ENCODE measurements at places on chromosomes 3 and 15.

DNA sequence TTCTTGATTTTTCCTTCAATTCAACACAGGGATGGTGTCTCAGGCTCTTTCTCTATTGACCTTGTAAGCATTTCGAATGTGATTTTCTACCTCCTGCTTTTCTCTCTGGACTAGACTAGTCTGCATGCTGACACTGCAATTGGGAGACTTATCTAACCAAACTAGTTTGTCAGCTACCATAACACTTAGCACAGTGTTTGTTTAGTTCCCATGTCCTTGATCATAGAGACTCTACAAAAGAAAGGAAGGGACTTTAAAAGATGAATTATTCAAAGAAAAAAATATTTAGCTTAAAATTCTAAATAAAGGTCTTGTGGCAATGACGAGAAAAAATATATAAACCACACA lies 407.0 kb downstream of the ERC2 start:
- DNase-seq, result no peak

DNA sequence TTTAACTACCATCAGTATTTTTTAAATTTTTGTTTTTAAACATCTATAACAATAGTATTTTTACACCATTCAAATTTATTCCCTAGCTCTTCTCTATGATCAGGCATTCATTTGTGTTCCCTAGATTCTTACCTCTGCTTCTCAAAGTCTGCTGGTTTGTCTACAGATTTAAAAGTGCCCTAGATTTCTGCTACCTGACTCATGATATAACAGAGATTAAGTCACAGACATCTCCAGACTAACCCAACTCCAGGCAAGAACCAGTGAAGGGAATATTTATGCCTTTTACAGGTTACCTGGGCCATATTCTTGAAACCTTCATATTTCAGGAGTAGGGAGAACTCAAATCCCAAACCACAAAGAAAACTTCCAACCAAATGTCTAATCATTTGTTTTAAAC lies 38.8 kb downstream of the ADAM10 start:
- no peak for DNase-seq

- peak; percentile 17 for DNase-seq
Observed at GRCh38 chr15:65921780-65922179, 52.5 kb downstream of the RAB11A start.

GRCh38 chr15:42108189-42108588 lies 13.8 kb upstream of the PLA2G4D start:
- DNase-seq, result no peak

- DNase-seq, result no peak
Observed at GRCh38 chr15:60376677-60377095, 21.1 kb downstream of the ANXA2 start.

DNA sequence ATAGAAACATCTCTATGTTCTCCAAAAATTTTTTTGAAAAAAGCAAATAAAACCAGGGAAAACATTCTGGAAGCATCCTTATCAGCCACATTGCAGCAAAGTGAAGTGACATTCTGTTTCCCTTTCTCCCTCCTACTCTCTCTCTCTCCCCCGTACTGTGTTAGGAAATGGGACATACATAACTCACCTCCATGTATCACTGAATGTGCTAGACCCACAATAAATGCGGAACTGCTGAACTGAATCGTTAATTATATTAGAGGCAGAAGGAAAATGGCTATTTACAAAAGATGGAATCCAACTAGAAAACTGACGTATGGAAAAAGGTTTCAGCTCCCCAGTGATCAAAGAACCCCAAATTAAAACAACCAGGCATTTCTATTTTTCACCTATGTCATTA lies 129.8 kb downstream of the MINAR1 start:
- no peak for DNase-seq

DNA sequence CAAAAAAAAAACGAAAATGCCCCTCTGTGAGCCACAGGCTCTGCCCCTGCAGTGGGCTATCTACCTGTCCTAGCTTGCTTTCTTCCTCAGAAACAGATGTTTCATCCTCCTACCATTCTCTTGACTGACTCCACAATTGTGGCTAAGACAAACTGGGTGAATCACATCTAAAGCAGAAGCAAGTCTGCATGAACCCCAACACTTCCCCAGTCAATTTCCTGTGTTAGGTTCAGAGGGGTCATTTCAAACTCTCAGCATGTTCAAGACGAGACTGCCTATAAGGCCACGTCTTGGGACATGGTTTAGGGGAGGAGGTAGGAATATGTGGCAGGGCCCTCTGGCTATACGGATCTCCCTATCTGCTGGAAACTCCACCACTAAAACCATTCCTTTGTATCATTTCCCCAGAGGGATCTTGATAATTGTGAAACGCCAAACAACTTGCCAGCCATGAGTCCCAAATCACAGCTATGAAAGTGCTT lies 28.6 kb upstream of the ANKDD1A start:
- no peak for DNase-seq

DNA sequence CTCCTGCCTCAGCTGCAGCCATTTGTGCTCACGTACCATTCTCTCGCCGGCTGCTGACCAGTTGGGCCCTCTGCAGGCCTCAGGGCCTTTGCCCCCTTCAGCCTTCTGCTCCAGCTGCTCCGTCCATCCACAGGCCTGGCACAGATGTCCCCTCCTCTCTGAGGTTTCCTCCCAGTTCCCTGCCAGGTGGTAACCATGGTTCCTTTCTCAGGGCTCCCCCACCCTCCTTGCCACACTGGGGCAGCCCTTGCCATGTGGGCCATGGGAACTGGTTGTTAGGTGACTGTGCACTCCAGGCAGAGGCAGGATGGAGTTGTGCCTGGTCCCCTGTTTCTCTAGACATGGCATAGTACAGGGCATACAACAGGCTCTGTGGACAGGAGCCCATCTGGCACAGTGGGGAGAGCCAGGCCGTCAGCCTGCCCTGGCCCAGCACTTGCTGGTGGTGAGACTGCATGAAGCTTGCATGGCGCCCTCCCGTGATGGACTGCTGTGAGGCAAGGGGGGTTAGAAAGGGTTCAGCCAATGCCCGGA lies 148.9 kb downstream of the DNAJB8 start:
- no peak for DNase-seq

DNA sequence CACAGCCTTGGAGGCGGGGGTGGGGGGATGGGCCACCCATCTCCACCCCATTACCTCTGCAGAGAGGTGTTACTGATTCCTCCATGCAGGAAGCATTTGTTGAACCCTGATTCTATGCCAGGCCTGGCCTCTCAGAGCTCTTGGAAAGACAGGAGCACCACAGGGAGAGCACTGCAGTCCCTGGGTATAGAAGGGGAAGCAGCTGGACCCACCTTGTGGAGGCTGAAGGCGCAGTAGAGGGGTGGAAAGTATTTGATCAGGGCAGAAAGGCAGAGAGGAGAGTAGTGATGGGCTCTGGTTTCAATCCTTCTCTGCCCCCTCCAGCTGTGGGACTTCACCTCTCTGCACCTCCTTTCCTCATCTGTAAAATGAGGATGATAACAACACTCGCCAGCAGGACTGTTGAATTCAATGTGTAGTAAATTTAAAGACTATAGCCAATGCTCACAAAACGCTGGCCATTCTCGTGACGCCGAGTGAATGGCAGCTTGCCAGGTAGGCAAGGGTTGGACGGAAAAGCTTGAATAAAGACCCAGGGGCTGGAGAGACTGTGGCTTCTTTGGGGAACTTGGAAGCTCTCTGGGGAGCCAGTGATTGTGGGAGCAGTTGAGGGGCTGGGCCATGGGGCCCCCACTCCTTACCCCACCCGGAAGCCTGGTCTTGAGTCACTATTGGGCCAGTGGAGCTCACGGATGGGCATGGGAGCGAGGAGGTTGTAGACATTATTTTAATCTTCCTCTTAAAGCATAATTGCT lies 8.0 kb upstream of the CCDC33 start:
- no peak for DNase-seq

DNA sequence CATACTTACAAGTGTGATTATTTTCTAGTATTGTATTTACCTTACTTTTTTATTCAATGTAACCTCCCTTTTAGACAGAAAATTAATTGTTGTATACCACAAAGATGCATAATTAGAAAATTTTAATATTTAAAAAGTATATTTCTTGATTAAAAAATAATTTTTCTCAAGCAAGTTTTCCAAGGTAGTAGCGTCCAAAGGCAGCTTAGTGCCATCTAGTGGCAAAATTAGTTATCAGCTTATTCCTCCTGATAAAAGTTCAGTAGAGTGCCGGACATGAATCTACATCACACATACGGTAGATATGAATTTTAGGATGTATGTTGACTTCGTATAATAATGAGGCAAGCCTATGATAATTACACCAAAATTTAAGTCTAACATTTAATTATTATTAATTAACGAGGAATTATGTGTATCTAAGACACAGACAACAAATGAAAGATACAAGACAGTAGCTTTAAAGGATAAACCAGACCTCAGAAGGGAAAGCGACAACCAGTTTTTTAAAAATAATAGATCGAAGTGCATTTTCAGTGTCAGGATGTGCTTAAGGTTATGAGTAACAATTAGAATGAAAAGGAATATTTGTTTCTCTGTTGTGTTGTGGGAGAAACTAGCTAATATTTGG lies 405.9 kb downstream of the ROBO1 start:
- DNase-seq, result no peak

DNA sequence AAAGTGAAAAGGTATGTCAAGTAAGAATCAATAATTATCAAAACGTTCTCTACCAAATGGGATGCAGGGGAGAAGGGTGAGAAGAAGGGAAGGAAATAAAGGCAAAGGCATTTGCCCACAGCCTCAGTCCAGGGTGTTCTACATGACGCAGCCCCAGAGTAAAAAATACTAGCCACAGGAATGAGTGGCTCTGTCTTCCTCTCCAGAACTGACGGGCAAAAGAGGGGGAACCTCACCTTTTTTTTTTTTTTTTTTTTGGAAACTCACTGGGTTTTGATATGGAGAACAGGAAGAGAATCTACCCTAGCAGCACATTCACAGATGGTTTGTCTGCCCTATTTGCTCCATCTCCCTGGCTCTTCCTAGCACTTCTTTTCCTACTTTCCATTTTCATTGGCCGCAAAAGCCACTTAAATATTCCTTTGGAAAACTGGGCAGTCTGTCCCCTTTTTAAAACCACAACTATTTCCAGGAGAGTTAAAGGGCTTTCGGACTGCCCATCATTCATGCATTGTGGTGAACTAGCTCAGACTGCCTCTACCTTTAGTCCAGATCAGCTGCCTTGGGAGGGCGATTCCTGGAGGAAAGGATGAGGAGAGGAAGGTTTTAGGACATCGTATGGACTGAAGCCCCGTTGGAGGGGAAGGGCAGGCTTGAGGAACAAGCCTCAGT lies 28.2 kb downstream of the B3GNT5 start:
- no peak for DNase-seq

DNA sequence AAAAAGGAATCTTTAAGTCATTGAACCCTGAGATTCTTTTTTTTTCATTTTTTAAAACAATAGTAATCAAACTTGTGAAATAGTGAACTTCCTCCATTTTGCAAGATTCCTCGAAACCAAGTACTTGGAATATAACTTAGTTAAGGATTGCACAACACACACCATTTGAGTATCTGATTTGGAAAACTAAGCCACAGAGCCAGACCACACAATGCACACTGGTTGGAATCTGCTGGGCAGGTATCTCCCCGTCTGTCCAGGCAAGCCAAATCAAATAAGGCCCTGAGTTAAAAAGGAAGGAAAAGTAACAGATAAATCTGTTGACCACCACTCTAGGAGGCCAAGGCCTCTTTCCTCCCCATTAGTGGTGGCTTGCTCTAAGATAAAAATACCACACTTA lies 177.5 kb upstream of the ICE2 start:
- no peak for DNase-seq

DNA sequence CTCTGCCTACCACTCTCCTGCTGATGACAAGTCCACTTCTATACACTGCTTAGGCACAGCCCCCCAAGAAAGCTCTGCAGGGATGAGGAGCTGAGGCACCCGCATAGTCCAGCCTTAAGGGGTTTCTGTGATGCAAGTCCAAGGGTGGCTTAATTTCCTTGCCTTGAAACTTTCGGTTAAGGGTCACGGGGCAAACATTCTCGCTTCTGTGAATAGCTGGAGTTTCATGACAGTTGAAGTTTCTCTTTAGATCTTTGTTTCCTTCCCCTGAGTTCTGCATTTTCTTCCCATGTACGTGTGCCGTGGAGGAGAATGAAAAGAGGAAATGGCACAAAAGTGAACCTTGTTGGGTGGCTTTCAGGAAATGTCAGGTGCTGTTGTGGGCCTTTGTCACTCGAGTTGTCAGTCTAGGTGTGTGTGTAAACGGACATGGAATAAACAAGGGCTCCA lies 7.0 kb downstream of the GPR160 start:
- peak; percentile 6 for DNase-seq

DNA sequence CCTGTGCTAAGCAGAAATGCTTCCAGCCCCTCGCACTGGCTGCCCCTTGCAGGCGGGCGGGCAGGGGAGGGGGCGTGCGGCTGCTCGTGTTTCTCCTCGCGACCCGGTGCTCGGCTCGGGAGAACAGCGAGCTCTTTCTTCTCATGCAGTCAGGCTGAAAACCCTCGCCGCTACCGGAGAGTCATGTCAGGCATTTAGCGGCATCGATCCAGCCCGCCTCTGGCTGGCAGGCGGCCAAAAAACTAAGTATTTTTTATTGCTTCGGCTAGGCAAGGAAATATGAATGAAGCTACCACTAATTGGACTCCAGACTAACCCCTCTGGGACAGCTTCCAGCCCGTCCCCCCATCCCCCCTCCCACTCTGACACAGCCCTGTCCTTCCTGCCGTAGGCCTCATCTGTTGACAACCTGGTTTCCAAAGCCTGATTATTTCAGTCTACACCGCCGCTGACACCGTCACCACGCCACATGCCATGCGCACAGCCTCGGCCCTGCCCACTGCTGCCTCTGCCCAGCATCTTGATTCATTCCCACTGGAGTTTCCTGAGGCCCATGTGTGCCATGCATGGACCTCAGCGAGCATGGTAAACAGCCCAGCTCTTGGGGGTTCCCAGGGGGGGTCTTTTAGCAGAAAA lies 35.3 kb downstream of the TLE3 start:
- peak; percentile 69 for DNase-seq

DNA sequence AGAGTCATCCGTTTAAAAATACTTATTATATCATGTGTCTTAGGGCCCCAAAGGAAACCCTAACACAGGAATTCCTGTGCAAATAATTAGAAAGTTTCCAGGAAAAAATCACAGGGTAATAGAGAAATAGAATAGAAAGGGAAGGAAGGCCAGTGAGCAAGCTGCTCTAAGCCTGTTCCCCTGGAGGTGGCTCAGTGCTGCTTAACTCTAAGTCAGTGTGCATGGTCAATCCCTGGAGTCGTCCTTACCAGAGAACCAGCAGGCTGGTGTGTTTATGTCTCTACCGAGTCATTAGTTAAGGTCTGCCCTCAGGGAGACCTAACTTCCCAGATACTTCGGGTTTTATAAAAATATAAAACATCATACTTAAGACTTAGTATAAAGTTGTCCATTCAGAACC lies 21.0 kb upstream of the MCF2L2 start:
- DNase-seq, result no peak

- DNase-seq, result no peak
Observed at GRCh38 chr3:123314359-123315270, 112.9 kb downstream of the SEC22A start.
